ENCODE measurements at places on chromosomes 6 and 20.
A peak's percentile ranks its signal among the peaks of the same experiment; 100 is the strongest.

DNA sequence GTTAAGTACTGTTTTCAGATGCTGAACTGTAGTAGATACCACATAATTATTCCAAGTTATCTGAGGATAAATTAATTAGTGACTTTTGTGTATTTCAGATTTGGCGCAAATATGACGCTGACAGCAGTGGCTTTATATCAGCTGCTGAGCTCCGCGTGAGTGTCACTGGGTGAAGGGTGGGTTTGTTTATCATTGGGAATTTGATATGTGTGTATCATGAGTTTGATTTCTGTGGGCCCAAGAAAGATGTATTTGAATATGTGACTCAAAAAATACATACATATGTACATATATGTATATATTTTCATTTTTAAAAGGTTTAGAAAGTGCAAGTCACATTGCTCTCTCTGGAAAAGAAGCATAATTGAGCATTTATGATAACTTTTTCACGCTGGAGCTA, 17.4 kb downstream of the SCGN start:
- no peak for DNase-seq

DNA sequence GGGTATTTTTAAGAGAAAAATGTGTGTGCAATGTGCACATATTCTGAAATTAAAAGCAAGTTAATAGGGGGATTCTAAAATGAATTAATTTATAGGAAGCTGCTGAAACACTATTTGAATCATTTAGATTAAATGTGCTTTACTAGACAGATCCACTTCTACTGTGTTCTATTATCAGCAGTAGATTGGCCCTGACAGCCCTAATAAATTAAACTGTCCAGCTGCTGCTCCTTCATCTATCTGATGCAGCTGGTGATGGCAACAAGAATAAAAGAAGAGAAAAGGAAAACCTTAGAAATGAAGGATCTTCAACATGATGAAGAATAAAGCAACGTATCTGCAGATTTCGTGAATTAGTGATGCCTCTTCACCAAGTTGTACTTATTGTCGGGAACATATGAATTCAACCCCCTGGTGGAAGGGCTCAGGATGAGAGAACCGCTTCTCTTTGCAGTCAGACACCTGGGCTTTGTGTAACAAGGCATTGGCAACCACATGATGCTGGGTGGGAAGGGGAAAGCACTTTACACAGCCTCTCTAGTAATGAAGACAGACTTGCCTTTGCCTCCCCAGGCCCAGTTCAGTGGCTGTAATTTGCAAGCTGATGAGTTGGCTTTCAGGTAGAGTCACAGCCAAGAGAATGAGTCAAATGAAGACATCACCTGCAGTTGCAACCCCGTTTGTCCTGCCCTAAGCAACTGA, 94.4 kb downstream of the LAMP5 start:
- DNase-seq = no peak

GRCh38 chr20:9071976-9072726, 3.3 kb downstream of the PLCB4 start:
- DNase-seq = no peak

GRCh38 chr6:108452711-108453195, 108.0 kb upstream of the FOXO3 start:
- DNase-seq = no peak

DNA sequence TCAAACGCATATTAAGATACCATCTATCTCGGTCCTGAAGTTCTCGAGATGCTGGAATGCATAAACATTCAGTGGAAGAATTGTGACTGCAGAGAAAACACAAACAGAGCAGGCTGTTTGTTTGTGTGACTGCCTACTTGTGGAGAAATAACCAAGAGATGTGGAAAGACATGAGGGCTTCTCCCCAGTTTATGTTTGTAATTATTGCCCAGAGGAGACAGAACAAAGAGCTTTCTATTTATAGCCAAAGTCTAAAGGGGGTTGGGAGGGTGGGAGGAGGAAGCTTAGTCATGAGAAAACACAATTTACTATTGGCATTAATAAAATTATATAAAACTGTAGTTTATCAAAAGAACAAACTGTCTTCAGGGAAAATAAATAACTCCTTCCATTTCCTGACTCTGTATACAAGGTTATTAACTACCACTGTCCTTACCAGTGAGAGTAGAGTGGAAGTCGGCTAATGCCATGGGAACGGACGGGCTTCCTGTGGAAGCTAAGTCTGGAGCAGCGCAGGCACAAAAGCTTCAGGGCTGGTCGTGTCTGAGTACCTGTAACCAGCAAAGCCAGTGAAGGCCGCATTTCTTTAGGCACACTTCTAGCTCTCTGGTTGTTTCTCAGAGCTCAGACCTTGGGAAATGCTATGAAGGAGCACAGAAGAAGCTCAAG, 200.2 kb upstream of the SUPT3H start:
- no peak for DNase-seq

- DNase-seq = no peak
Measured at GRCh38 chr20:17872434-17872833, 96.2 kb downstream of the SNX5 start.

GRCh38 chr6:36967757-36968156, 13.2 kb downstream of the PI16 start:
- DNase-seq = no peak

DNA sequence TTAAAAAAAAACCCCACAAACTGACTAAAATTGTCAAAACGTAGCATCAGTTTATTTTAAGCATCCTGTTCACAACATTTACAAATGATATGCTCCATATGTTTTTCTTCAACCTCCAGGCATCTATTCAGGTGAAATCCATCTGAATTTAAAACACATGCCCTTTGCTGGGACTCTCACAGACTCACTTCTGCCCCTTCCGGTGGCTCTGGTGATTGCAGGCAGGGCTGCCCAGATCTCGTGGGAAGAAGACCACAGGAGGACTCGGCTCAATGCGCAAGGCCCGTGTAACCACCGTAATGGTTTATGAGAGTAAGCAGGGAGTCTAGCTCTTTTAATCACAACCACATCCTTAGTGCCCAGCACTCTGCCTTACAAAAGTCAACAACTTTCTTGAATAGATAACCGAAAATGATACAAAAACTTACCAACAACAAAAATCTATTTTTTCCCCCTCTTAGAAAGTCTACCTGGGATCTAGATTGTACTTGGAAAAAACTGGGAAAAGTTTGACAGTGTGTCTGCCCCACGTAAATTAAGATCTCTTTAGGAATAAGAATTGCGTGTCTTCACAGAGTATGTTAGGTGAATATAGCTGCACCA, 139.1 kb downstream of the KIF16B start:
- DNase-seq = peak; percentile 2

GRCh38 chr6:113457198-113457597, 399.9 kb upstream of the MARCKS start:
- no peak for DNase-seq

- DNase-seq = no peak
Measured at GRCh38 chr6:37906121-37906520, 86.6 kb downstream of the ZFAND3 start.
